CD4-positive, alpha-beta T cell treated with Interleukin-12 subunit alpha and Interleukin-12 subunit beta, for 1 hour (primary cell): ENCODE measurements at places on chromosomes 1 and 21.
A peak's percentile ranks its signal among the peaks of the same experiment; 100 is the strongest.

- DNase-seq: no peak
Measured at GRCh38 chr1:227735539-227736285, 477 bp downstream of the SNAP47 start.

- DNase-seq: no peak
Measured at GRCh38 chr21:34621434-34622350, 6.8 kb upstream of the RCAN1 start.

- DNase-seq: no peak
Measured at GRCh38 chr1:118988186-118989005, at the start of gene TBX15. Gene TBX15 (minus strand): TSS chr1:118988343. CDS start chr1:118987795, 548 bp downstream.

GRCh38 chr1:155192346-155193274 lies 15.1 kb downstream of the THBS3 start:
- peak; percentile 72 for DNase-seq

GRCh38 chr1:59484096-59484495 lies 187.2 kb downstream of the FGGY start:
- DNase-seq: no peak

- DNase-seq: no peak
Measured at GRCh38 chr1:181117648-181118449, 29.3 kb downstream of the IER5 start.

DNA sequence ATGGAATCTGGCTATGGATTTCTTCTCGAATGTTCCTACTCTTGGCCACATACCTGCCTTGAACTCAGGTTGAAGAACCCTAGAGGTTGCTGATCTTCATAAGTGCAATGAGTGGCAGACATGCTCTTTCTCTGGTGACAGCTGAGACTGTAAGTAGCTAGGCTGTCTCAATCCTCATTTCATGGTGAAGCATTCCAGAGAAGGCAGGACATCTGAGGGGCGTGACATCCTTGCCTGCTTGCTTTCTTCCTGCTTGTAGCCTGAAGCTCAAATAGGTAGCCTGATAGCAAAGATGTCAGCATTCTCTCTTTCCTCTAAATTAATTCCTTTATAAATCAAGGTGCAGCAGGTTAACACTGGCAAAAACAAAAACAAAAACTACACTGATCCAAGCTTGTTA lies 114.6 kb upstream of the MAGI3 start:
- DNase-seq: no peak

DNA sequence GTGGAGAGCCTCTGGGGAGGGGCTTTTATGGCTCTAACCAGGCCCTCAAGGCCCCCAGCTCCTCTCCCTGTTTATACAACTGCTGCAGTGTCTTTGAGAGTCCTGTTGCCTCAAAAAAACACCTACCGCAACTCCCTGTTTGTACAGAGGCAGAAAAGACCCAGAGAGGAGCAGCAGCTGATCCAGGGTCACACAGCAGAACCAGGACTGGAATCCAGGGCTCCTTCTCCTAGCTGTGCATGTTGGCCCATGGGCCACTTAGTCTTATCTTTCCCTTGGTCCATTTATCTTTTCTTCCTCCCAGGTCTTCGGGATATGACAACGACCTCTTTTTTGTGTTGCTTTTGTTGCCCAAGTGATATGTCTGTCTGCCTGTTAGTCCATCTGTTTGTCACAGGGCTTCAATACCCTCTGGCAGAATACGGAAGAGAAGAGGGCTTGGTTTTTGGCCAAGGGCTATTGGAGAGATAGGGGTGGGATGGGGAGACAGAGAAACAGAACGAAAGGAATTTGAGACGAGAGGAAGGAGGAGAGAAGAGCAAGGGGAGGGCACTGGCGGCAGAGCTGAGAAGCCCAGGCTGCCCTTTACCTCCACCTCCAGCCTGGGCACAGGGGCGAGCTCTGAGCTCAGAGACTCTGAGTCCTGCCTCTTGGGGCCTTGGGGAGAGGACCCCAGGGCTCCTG lies 33.5 kb upstream of the WASF2 start:
- DNase-seq: no peak

DNA sequence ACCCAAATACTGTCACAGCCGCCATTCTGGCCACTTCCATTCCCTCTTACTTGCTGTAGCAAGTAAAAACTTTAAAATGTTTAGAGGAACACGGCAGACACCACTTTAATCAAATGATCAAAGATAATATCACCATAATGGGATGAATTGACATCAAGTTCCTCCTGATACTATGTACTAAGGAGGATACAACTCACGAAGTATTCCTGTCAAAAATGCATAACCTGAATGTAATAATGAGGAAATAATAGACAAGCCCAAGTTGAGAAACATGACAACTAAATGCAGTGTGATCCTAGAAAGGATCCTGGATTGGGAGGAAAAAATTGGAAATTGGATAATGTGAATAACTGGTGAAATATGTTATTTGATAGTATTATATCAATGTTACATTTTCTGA lies 3.9 kb downstream of the KDF1 start:
- DNase-seq: no peak

DNA sequence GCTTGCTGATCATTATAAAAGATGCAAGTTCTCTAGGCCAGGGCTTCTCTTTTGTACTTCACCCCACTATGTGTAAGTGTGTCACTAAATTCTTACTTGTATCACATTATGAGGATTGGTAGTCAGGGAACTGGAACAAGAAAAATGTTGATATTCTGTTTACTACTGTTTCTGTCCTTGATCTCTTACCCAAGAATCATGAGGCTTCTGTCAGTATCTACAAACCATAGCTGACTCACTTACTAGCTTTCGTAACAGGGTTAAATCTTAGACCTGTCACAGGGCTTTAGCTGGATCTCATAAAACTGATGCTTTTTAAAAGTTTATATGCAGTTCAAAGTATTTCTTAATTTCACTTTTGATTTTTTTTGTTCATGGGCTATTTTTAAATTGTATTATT lies 681.2 kb downstream of the PLPP3 start:
- no peak for DNase-seq

GRCh38 chr1:230518511-230518910 lies 92.4 kb upstream of the PGBD5 start:
- DNase-seq: no peak

GRCh38 chr1:200473698-200474371 lies 64.0 kb upstream of the ZNF281 start:
- DNase-seq: peak; percentile 18

GRCh38 chr1:170698301-170699275 lies 34.7 kb downstream of the PRRX1 start:
- no peak for DNase-seq

GRCh38 chr1:160083968-160084770 lies 2.8 kb downstream of the KCNJ9 start:
- peak; percentile 80 for DNase-seq

- no peak for DNase-seq
Measured at GRCh38 chr1:200619894-200620272, 668 bp downstream of the KIF14 start.

GRCh38 chr1:198445872-198446271 lies 94.6 kb downstream of the ATP6V1G3 start:
- no peak for DNase-seq

GRCh38 chr1:56806804-56807203 lies 12.4 kb downstream of the FYB2 start:
- DNase-seq: no peak

DNA sequence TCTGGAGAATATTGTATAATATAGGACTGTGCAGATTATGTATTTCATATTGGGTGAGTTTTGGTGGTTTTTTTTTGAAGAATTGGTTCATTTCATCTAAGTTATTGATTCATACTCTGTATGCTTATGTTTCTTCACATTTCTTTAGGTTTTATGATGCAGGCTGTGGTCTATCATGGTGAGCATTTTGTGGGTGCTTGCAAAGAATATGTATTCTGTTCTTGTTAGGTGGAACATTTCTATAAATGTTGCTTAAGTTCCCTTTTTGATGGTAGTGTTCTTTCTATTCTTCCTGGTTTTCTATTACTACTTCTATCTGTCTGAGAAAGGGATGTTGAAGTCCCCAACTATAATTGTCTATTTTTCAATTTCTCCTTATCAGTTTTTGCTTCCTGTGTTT lies 42.6 kb downstream of the PKN2 start:
- DNase-seq: no peak

DNA sequence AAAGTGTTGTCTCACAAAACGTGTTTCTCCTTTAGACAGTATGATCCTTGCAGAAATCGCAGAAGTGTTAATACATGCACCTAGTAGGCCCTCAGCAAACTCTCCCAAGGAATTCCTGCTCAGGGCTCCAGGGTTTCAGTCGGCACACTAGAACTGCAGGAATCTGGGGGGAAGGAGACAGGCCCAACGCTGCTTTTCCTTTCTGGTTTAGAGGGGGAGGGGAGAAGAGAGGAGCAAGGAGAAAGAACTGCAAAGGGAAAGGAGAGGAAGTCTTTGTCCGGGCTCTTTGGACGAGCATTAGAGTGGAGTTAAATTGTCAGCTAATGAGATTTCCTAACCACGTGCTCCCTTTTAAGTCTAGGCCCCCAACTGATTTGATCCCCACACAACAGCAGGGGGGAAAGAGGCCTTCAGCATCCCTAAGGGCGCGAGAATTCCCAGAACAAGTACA lies 103.7 kb upstream of the SOD1 start:
- DNase-seq: no peak

GRCh38 chr1:9495854-9496374 lies 43.4 kb upstream of the SLC25A33 start:
- no peak for DNase-seq

DNA sequence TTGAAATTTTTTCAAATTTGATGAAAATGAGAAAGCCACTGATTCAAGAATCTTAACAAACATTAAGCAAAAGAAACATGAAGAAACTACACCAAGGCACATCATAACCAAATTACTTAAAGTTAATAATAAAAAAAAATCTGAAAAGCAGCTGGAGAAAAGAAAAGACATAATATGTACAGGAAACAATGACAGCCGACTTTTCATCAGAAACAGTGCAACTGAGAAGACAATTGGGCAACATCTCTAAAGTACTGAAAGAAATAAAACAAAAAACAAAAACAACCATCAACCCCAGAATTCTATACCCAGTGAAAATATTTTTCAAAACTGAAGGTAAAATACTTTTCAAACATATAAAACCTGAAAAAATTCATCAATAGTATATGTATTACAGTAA lies 73.8 kb upstream of the DMRTA2 start:
- DNase-seq: no peak

GRCh38 chr21:42356046-42356445 lies 5.3 kb upstream of the TFF2 start:
- DNase-seq: no peak

- DNase-seq: no peak
Measured at GRCh38 chr21:39384674-39385298, 35.9 kb upstream of the HMGN1 start.

DNA sequence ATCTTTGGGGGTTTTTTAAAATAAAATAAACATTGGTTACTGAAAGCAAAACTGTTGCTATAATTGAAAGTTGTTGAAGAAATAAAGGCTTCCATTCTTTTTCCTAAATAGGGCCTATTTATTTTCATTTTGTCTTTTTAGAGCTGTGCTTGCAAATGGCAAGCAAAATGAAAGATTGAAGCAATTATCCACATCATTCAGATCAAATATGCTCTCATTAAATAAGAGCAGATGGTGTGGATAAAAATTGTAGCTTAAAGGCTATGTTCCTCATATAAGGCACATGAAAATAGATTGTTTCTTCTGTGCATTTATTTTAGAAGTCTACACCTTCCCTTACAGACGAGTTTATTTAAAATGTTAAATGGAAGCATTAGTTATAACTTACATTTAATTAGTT lies 1317.7 kb downstream of the MRPL39 start:
- no peak for DNase-seq

GRCh38 chr21:34869545-34869944 lies 179.6 kb downstream of the RUNX1 start:
- no peak for DNase-seq

DNA sequence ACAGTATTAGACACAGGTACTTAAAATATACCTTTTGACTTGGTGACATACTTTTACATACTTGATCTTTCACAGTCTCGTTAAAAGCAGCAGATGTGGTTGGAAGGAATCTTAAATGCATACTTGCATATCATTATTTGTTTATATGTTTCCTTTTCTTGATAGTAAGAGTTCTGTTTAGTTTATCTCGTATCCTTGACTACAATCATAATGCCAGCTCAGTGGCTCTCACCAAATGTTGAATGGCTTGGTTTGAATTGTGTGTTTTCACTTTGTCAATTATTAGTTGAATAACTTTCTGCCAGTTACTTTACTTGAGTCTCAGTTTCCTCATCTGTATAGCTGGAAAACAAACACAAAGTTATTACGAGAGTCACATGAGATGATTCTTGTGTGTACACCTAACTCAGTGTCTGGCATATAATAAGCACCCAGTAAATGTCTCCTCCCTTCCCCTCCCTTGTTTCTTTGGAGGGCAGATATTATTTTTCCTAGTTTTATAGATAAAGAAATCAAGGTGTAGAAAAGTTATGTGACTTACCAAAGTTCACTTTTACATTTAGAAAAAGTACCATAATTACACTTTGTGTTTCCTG lies 131.6 kb upstream of the IVNS1ABP start:
- DNase-seq: no peak

DNA sequence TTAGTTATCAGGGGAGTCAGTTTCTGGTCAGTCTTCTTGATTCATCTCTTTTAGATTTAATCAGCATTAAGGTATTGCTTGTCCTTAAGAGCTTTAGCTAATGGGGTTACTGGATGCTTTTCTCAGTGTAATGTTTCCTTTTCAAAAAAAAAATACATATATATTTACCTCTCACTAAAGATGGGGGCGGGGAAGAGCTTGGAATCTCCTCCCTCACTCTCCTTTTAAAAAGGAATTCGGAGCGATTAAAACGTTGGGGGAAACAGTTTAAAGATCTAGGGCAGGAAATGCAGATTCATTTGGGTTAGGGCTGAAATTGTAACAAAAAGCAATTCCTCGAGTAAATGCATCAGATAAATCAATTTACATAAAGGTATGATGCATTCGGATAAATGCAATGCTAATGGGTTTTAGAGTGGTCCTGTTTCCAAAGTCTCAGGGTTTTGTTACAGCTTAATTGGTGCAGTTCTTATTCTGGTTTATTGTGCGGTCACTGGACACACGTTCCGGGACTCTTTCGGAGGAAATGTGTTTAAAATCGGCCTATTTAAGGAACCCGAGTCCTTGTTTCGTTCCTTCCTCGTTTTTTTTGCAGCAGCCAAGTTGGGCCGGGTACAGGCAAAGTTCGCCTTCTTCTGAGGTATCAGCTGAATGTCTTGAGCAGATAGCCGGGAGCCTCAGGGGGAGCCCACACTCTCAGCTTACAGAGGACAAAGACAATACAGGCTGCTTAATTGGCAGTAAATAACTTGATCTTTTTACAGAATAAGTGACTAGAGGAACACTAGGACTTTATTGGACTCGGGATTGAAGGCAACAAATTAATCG lies 1.6 kb downstream of the LMO4 start:
- DNase-seq: peak; percentile 12

DNA sequence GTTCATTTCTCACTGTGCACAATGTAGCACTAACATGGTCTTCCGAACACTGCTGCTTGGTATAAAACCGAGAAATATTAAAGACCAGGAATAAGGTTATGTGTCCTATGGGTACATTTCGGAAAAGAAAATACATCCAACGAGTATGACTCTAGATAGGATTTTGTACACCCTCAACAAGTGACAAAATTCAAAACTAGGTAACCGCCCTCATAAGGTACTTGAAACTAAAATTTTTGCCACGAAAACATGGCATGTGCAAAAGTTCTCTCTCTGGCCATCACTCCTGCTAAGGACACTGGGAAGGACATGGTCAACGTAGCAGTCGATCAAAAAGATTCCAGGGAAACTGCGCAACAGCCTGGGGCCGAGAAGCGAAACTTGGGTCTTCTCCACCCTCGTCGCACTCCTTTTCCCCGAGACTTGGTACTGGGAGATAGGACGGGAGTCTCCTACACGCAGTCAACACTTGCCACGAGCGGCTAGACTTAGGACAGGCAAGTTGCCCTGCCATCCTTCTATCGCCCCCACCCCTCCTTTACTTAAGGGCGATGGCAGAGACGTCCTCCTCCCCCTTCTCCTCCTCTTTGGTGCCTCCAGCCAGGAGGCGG lies 338 bp upstream of the TOR1AIP1 start:
- no peak for DNase-seq
